Nephron progenitor cell (in vitro differentiated cells): ENCODE measurements at places on chromosomes 4 and X.

GRCh38 chr4:6338175-6338950 lies 68.7 kb downstream of the WFS1 start:
- DNase-seq, result no peak

- DNase-seq, result no peak
These were observed 30.0 kb upstream of the IRF2 start for GRCh38 chr4:184504385-184504784.

- DNase-seq, result no peak
These were observed 1.4 kb downstream of the GATA1 start for GRCh38 chrX:48787505-48788443.

DNA sequence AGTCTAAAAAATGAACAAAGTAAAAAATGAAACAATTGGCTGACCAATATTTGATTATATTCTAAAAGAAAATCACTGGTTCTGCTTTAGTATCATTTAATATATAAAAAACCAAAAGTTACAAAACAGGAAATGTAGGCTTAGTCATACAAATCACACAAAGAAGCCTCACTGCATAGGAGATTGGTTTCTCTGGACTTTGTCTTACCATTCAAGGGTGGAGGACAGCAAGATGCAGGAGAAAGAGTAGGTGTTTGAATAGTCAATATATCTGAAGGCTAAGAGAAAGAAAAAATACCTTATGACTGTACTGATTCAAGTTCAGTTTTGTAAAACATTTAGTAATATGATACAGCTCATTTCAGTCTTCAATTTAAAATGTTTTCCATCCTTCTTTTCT lies 28.6 kb upstream of the TAF9B start:
- DNase-seq, result no peak

DNA sequence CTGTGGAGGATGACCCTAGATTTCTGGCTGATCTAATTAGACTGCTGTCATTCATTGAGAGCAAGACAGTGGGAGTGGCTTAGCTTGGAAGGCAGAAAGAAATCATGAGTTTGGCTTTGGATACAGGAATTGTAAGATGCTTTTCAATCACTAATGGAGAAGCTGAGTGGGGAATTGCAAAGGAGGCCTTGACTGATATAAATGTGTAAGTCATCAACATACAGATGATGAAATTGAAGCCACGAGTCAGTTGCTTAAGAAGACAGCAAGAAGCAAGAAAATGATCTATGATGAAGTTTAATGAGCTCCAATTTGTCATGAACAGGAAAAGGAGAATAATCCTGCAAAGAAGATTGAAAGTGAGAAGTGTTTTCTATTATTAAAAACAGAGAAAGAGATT lies 136.7 kb upstream of the C1QTNF7 start:
- no peak for DNase-seq

GRCh38 chr4:47718696-47719095 lies 119.2 kb downstream of the CORIN start:
- DNase-seq, result no peak

- DNase-seq, result no peak
These were observed 5.8 kb downstream of the AFAP1 start for GRCh38 chr4:7933651-7934510.

DNA sequence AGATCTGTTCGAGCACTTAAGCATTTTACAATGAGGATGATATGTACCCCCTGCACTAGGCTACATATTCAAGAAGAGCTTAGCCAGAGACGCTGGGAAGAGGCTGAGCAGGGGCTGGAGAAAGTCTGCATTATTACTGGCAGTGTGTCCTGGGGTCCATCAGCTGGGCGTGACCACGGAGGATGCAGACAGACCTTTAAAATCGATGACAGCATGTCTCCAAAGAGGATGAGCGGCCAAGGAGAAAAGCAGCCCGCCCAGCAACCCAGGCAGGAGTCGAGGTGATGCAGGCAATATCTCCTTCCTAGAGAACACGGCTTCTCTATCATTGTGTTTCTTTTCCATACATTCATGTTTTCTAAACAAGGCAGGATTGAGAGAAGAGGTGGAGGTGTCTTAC lies 300.7 kb downstream of the USP46 start:
- no peak for DNase-seq

DNA sequence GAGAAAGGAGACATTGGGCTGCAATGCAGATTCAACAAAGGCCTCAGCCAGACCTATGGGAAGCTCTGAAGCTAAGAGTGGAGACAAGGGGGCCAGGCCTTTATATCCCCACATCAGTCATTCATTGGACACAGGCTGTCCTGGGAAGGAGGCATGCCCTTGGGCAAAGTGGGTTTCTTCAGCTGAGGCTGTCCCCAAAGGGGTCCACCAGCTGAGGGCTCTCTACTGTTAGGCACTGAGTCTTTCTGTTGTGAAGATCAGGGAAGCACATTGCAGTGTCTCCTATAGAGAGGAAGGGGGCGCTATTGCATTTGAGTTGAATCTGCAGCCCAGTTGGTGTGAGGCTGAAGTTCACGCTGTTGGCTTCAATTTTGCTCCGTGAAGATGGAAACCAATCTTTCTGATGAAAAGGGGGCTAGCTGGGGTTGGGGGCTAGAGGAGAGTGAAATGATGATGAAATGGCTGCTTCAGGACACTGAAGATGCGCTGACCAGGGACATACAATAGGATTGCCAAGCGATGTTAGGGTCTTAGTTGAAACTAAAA lies 48.0 kb downstream of the SLC25A5 start:
- DNase-seq, result peak; percentile 26

- no peak for DNase-seq
These were observed 249.4 kb downstream of the DHX15 start for GRCh38 chr4:24334906-24335305.

GRCh38 chr4:86398187-86398586 lies 38.3 kb upstream of the MAPK10 start:
- DNase-seq, result no peak

DNA sequence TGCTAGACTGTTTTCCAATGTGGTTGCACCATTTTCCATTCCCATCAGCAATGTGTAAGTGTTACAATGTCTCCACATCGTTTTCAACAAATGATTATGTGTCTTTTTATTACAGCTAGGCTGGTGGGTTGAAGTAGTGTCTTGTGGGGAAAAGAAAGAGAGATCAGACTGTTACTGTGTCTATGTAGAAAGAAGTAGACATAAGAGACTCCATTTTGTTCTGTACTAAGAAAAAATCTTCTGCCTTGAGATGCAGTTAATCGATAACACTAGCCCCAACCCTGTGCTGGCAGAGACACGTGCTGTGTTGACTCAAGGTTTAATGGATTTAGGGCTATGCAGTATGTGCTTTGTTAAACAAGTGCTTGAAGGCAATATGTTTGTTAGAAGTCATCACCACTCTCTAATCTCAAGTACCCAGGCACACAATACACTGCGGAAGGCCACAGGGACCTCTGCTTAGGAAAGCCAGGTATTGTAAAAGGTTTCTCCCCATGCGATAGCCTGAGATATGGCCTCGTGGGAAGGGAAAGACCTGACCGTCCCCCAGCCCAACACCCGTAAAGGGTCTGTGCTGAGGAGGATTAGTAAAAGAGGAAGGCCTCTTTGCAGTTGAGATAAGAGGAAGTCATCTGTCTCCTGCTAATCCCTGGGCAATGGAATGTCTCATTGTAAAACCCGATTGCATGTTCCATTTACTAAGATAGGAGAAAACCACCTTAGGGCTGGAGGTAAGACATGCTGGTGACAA lies 23.0 kb upstream of the UGT2B15 start:
- DNase-seq, result no peak

- DNase-seq, result no peak
These were observed 74.2 kb upstream of the CPEB2 start for GRCh38 chr4:14928035-14928434.

GRCh38 chr4:11704186-11704830 lies 275.6 kb upstream of the HS3ST1 start:
- DNase-seq, result no peak

DNA sequence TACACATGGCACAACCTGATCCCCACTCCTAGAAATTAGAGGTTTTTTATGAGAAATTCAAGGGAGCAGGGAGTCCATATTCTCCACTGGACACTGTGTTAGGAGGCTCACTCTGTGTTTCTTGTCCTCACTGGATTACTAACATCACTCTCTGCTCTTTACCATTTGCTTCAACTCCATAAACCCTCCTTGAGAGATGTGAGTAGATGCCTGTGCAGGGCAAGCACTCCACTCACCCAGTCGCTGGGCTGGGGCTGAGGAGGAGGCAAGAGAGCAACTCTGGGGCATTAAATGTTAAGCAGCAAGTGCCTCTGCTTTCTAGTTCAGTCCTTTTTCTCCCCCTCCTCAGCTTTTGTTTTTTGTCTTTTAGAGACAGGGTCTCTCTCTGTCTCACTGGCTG lies 115.1 kb downstream of the LARP7 start:
- DNase-seq, result no peak

DNA sequence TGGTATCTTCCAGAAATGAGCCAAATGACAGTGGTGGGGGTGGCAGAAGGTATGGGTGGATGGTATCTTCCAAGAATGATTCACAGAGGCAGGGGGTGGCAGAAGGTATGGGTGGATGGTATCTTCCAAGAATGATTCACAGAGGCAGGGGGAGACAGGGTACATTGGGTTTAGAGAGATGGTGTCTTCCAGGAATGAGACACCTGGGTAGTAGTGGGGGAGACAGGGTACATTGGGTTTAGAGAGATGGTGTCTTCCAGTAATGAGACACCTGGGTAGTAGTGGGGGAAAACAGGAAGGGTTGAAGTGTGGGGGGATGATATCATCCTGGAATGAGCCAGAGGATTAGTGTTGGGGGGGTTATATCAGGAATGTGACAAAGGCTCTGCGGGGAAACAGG lies 62.0 kb downstream of the MAOA start:
- no peak for DNase-seq

GRCh38 chrX:94751611-94752010 lies 1077.6 kb downstream of the FAM133A start:
- DNase-seq, result no peak

DNA sequence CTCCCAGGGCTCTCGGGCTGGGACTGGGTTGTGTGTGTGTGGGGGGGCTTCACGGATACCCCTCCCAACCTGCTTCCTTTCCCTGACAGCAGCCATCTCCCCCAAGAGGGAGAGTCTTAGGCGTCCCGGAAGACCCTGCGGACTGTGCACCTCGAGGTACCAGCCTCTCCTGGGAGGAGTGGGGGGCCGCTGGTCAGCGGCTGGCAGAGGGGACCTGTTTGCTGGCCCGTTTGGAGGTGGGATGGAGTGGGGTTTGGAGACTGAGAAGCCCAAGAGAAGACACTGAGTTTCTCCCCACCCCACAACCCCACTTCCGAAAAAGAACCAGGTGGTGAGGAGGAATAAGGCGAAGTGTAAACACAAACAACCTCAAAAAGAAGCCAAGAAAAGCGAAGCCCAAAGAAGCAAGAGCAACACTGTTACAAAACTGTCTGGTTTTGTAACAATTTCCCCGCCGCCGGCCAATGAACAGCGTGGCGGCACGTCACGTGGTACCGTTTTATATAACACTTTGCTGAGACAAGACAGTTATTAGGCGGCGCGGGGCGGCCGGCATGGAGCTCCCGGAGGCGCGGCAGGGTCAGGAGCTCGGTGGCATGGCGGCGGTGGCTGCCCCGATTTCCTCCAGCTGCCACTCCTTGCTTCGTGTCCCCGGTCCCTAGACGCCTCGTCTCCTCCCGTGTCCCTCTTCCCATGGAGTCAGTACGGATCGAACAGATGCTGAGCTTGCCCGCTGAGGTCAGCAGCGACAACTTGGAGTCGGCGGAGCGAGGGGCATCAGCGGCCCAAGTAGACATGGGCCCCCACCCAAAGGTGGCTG lies at the start of gene LONRF3:
Gene LONRF3, plus strand, starts transcription at position 531 of the 820 bp plus-strand sequence. Its CDS starts 163 bp downstream, at position 694.
- peak; percentile 39 for DNase-seq
